Activated B cell treated with CpG ODN at 0.5 μM for 24 hours (primary cell): ENCODE measurements at places on chromosomes 13 and 19.

DNA sequence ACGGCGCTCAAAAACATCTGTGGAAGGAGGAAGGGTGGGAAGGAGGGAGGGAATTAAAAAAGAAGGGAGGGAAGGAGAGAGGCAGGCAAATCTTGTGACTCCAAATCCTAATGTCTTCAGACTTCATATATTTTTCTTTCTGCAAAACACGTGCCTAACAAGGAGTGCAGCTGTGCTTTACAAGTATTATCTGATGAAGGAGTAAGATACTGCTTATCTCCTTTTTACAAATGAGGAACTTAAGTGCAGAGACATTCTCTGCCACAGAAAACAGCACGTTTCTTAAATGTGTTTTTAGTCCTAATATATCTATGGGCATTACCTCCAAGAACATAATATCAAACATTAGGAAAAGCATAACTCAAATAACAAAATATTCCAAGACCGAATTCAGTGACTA is 6.5 kb downstream of the FLT3 start:
- DNase-seq = no peak

GRCh38 chr13:111282997-111283396 is 37.4 kb upstream of the TEX29 start:
- no peak for DNase-seq

GRCh38 chr19:23474172-23474571 is 78.9 kb upstream of the ZNF91 start:
- no peak for DNase-seq

DNA sequence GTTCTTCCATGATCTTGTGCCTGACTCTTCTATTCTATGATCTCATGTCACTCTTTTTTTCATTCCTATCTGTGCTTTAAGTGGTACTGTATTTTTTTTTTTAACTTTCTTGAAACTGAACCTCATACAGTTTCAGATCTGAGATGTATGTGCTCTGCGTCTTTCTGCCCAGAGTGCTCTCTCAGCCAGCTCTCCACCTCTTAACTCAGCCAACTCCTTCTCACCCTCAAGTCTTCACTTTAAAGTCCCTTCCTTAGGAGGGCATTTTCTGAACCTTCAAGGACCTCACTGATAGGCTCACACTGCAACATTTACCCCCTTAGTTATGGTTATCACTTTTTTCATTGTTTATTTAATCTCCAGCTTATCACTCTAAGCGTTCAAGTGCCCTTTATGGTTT is 158.7 kb downstream of the IRS2 start:
- no peak for DNase-seq

DNA sequence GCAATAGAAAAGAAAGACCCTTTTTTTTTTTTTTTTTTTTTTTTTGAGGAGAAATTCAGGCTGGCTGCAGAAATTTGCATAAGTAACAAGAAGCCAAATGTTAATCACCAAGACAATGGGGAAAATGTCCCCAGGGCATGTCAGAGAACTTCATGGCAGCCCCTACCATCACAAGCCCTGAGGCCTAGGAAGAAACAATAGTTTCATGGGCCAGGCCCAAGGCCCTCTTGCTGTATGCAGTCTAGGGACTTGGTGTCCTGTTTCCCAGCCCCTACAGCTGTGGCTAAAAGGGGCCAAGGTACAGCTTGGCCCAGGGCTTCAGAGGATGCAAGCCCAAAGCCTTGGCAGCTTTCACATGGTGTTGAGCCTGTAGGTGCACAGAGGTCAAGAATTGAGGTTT is 88.4 kb upstream of the TPP2 start:
- no peak for DNase-seq

DNA sequence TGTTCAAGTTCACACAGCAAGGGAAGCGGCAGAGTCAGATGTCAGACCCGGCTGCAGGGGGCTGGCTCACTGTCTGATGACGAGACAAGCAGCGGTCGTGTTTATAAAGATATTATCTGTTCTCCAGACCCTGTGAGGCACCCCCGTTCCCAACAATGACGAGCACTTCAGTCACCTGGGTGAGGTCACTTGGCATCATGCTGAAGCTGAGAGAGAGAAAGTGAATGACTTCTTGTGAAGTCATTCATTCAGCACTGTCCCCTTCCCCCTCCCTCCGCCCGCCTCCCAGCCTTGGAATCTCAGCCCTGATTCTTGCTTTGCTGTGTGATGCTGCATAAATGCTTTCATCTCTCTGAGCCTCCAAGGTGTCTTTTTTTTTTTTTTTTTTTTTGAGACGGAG is 4.9 kb upstream of the LYPD3 start:
- DNase-seq = no peak

DNA sequence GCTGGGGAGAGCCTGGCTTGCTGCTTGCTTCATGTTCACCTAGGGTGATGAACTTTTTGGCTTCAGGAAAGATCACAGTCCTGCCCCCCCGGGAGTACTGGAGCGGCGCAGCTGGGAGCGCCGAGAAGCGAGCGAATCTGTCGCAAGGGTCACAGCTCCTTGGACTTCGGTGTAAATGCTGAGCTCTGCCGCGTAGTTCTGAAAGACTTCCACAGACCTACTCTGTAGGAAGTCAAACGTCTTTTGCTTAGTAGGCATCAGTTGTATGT is 2.7 kb downstream of the ING1 start:
- DNase-seq = no peak

GRCh38 chr13:101698400-101698799 is 245.9 kb downstream of the ITGBL1 start:
- DNase-seq = no peak

GRCh38 chr19:5086230-5086629 is 117.3 kb downstream of the KDM4B start:
- DNase-seq = no peak

GRCh38 chr13:99004978-99005377 is 27.1 kb upstream of the DOCK9 start:
- DNase-seq = no peak

- no peak for DNase-seq
Observed at GRCh38 chr13:32073180-32073864, 41.7 kb downstream of the FRY start.

DNA sequence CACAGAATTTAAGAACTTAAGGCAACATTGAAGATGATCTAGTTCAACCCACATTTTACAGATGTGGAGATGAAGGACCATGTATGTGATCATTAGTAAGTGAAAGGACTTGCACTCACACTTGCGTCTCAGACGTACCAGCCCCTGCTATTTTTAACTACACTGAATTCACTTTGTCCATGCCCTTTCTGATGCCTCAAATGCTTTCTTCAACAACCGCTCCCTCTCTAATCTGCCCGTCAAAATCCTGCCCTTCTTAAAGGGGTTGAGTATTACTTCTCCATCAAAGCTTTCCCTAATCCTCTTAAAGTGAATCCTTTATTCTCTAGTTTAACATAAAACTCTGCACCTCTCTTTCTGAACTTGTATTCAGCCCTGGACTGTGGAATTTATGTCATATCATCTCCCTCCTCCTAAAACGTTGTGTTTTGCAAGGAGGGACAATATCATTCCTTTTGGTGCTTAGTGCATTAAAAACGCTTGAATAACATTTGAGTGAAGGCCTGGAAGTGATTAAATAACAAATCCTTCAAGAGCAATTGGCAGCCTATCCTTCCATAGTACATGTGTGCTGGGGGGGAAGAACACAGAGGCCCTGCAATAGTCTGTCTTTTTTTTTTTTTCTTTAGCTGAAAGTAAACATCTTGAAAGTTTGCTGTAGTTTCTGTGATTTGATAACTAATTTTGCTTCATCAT is 493.3 kb downstream of the LMO7 start:
- no peak for DNase-seq

DNA sequence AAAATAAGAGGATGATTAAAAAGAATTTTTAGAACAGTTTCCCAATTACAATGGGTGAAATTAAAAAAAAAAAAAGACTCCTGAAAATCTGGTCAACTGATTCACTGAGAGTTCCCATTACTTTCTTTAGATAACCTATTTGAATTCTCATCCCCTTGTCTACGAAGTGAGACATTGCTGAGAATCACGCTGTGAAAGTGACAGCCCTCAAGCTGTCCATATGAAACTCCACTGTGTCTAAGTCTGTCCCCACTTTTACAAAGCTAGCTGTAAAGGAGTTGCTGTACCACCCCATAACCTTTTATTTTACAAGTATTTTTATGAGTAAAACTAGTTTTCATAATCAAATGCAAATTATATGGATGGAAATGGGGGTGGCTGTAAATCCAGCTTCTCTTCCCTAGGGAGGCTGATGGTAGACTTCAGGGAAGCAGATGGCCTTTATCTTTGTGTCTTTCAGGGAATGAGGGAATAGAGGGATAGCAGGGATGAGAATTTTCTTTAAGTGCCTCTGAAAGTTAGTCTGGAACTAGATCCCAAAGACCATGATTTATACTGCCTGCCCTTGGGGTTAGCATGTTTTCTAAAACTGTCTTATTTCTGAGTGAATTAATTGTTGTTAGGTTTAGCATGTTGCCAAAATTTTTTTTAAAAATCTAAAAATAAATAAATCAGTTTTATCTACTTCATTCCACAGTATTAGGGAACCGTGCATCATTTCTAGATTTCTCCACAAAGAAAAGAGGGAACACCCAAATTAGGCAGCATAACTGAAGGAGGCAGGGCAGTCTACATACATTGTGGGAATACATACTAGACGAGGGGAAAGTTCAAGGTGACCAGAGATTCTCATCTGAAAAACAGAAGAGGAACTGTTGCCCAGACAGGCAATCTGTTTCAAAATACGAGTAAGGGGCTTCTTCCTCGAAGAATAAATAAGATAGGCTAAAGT is 1219.1 kb downstream of the UQCRFS1 start:
- no peak for DNase-seq

DNA sequence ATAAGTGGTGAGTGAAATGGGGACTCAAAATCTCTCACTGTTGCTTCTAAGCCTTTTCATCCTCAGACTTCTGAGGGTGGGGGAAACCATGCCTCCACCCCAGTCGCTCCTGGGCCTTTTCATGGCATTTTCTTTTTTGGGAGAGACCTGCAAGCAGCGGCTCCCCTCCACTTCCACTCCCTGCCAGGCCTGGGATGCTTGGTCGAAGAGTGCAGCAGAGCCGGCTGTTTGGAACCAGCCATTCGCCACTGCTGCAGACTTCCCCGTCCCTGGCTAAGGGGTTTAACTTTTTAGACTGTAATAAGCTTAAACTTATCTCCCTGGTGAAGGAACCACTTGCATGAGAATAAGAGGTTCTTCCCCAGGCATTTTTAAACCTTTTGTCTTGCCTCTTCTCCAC is 617.2 kb downstream of the PCDH9 start:
- no peak for DNase-seq

- DNase-seq = no peak
Observed at GRCh38 chr19:57057036-57057686, 62.6 kb upstream of the USP29 start.

GRCh38 chr19:19027228-19027627 is 6.1 kb downstream of the SUGP2 start:
- DNase-seq = no peak

- DNase-seq = no peak
Observed at GRCh38 chr13:69935043-69935442, 172.6 kb upstream of the ATXN8OS start.

GRCh38 chr19:47897861-47898260 is 11.7 kb upstream of the SULT2A1 start:
- no peak for DNase-seq

DNA sequence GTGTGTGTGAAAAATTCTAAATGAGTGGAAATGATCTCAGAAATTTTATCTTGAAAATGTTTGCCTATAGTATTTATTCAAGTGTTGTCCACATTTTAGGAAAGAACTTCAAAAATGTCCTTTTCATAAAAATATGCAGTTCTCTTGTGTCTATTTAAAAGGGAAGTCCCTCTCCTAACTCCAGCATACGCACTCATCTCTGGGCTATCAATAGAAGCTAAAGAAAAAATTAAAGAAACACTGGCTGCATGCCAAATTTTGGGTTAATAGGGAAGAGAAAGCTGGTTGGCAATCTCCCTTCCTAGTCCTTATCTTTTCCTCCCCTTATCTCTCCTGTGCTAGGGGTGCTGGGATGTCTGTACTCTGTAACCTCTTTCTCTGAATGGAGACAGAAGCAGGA is 313.3 kb downstream of the ENOX1 start:
- no peak for DNase-seq
